Germinal center (tissue), 1 donor: ENCODE measurements at places on chromosomes 4 and X.

GRCh38 chr4:30941641-30942040 lies 221.5 kb downstream of the PCDH7 start:
- DNase-seq, result no peak

- no peak for DNase-seq
These were observed 173.4 kb downstream of the PAPSS1 start for GRCh38 chr4:107546638-107547037.

DNA sequence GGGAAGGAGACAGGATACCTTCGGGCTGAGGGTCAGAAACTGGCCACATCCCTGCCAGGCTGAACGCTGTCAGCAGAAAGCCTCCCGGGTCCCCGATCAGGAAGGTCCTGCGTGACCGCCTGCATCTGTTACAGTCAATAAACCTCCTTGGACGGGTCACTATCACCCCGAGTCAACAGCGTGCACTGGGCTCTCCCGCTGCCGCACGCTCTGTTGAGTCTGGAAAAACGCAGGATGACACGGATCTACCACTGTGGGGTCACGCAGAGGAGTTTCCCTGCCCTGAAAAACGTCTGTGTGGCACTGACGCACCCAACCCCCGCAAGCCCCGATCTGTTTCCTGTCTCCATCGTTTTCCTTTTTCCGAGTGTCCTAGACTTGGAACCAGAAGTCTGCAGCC lies 12.1 kb downstream of the PPP2R3B start:
- DNase-seq, result no peak

DNA sequence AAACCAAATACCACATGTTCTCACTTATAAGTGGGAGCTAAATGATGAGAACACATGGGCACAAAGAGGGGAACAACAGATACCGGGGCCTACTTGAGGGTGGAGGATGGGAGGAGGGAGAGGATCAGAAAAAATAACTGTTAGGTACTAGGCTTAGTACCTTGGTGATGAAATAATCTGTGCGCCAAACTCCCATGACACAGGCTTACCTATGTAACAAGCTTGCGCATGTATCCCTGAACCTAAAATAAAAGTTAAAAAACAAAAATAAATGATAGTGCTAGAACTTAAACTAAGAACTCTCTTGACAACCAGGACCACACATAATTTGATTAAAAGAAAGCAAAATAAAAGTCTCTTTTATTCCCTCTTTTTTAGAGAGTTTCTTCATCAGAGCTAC lies 150.6 kb downstream of the CHIC2 start:
- no peak for DNase-seq

- no peak for DNase-seq
These were observed 106.0 kb upstream of the NAP1L5 start for GRCh38 chr4:88803600-88804096.

DNA sequence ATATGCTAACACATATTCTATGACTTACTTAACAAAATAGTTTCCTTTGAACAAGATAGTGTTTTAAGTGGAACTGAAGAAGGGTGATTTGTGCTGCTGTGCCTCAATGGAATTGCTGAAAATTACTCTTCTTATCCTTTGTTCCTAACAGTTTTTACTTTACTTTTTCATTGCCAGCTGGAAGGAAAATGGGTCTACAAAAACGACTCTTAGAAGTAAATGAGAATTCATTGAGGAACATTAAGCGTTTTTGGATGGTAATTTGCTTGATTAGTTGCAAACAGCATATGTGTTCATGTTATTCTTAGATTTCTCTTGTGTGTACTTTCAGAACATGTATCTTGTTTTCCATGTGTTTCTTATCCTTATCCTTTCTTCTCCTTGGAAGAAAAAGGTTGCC lies 170.4 kb upstream of the VEGFC start:
- DNase-seq, result no peak

DNA sequence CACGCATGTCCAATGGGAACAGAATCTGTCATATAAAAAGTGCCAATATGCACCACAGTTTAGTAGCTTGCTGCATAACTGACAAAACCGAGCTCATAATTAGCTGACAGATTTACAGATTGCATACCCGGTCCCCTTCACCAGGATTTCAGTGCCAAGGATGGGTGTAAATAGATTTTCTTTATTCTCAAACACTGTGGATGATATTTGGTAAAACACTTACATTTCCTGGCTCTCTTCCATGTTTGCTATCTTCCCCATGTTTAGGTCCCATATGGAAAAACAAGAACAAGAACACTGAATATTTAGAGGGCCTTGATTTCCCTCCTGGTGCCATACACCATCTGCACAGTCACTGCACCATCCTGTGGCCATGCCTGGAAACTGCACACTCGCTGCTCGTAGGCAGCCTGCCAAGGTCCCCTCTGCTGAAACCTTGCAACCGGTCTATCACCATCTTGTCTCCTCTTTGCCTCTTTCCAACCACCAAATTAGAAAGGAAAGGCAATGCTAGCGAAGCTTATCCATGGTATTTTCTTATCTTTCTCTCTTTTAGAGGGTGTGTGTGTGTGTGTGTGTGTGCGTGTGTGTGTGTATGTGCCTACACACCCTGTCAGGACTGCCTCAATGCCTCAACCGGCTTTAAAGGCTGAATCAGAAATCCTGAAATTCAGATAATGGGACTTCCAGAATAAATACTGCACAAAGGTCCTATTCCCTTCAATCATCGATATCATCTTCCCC lies 124.2 kb upstream of the MBNL3 start:
- DNase-seq, result peak; percentile 9

- no peak for DNase-seq
These were observed 132.6 kb downstream of the UCHL1 start for GRCh38 chr4:41389356-41389755.

GRCh38 chrX:57905141-57905540 lies 5.1 kb downstream of the ZXDA start:
- no peak for DNase-seq

DNA sequence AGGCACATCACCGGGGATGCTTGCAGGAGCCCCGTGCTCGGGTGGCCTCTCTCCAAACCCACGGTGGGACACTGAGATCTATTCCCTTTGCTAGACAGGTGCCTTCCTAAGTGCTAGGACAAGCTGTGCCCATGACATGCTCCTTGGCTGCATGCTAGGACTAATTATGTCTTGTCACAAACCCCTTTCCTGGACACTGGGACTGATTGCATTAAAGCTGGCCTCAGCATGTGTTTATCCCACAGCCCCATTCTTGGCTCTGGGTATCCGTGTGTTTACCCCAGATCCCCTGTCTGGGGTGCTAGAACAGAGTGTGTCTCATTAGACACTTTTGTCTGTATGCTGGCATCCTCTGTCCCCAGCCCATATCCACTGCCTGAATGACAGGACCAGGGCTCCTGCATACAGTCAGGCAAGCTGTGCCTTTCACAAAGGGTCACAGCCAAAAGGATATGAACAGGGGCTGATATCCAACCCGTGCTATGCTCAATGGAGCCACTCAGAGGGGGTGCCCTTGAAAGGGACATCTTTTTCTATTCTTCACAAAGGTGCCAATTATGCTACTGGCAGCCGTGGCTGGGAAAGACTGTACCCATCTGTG lies 9.2 kb upstream of the IQSEC2 start:
- no peak for DNase-seq

DNA sequence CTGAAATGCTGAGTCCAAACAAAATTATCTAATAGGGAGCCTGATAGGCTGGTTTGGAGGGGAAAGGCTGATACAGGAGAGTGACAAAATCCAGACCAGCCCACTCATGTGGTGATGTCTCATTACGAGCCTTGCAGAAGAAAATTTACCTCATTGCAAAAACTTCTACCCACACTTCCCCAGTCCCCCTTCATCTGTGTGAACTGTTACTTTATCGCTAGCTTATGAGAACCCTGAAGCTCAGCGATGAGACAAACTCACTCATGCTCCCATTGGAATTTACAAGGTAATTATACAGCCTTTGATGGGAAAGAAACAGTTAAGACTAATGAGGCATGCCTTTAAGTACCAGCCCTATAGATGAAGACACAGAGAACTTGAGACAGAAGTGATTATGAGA lies 76.1 kb downstream of the ARHGAP6 start:
- no peak for DNase-seq

DNA sequence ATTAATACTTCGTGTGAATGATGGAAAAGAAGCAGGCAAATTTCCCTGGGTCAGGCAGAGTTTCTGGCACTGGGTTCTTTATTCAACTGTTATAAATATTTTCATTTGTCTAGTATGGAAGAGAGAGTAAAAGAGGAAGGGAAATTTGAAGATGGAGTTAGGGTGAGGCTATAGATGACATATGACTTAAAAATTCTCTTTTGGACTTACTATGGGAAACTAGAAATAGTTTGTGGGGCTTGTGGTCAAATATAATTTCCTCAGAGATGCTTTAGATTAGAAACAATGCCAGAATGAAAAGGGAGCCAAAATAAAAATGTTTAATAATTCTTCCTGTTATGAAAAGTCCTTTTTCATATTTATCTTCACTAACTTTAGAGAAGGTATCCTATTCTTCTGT lies 103.2 kb downstream of the GC start:
- DNase-seq, result no peak

GRCh38 chrX:150456466-150456865 lies 93.3 kb downstream of the MAMLD1 start:
- no peak for DNase-seq

DNA sequence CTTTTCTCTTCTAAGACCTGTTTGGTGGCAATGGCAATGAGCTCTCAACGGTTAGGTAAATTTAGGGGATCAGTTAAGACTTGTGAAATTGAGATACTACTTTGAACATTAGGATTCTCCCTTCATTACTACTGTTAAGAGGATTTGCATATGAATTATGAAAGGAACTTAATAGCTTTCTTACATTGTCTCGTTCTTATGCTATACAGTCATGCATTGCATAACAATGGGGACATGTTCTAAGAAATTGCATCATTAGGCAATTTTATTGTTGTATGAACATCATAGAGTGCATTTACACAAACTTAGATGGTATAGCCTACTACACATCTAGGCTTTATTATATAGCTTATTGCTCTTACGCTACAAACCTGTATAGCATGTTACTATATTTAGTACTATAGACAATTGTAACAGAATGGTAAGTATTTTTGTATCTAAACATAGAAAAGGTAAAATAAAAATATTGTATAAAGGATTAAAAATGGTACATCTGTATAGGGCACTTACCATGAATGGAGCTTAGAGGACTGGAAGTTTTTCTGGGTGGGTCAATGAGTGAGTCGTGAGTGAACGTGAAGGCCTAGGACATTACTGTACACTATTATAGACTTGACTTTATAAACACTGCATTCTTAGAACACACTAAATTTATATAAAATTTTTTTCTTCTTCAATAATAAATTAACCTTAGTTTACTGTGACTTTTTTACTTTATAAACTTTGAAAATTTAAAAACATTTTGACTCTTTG lies 62.5 kb downstream of the PAQR3 start:
- DNase-seq, result no peak

DNA sequence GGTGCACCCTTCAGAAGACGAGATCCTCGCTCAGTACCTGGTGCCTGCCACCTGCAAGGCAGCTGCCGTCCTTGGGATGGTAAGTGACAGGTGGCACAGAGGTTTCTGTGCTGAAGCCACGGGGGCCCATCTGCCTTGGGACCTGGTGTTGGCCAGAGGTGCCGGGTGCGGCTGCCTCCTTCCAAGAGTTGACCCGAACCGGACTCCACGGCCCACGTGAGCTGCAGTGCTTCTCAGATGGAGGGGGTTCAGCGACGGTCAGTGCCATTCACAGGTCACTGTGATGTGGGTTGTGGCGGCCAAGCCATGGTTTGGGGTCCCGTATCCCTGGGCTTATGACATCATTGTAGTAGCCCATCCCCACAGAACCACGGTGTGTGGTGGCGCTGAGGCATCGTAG lies 19.0 kb upstream of the MSANTD1 start:
- no peak for DNase-seq

GRCh38 chr4:68732653-68733466 lies 62.4 kb upstream of the UGT2B15 start:
- no peak for DNase-seq

DNA sequence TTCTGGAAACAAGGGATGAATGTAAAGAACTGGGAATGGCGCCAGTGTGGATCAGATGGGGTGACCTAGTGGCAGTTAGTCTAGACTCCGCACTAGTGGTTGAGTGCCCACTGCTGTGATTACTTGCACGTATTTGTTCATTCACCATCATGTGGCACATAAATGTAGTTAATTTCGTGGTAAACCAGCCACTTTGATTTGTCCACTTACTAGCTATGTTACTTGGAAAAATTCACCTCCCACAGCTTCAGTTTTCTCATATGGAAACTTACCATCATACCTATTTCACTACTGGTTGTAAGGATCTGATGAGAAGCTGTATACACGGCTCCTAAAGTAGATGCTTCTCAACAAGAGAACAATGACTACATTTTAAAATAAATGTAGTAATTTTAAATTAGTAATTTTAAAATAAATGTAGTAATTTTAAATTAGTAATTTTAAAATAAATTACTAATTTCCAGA lies 394 bp upstream of the DYNLT3 start:
- DNase-seq, result no peak

DNA sequence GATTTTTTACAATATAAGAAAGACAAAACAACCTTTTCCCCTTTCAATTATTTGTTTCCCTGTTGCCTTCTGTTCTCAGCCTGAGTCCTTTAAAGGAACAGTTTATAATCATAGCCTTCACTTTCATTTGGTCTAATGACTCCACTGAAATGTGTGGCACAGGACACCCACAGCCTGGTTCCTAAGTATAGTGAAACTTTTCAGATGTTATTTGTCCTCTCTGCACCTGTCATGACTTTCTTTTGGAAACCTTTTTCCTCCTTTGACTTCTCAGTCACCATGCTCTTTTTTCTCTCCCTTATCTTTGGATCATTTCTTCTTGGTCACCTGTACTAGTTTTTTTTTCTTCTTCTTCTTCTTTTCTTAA lies 237.8 kb upstream of the ANXA3 start:
- no peak for DNase-seq

DNA sequence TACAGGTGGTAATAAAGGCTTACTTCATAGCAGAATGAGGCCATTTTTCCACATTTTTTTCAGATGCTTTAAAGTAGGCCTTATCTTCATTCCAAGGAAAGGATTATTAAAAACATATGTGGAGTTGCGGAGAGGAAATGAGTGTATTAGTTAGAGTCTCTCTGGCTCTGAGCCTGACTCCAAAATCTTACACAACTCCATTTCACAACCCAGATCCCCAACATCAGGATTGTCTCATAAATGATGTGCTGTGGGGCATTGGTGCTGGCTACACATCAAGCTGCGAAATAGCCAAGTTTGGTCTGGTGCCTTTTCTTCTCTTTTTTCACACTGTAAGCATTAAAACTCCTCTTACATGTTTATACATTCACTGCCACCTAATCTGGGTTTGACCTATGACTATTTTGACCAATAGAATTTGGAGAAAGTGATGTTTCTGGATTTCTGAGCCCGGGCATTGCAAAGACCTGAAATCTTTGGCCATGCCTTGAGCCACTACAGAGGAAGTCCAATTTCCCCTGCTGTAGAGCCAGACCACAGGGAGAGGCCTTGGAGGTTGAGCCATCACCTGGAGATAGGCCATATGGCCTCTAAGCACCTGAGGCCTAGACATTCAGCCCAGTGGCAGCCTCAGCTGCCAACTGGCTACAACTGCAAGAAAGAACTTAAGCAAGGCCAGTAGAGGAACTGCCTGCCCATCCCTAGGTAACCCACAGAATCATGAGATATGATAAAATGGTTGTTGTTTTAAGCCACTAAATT lies 16.7 kb upstream of the SOD3 start:
- no peak for DNase-seq

GRCh38 chrX:13599491-13599890 lies 30.1 kb downstream of the EGFL6 start:
- DNase-seq, result no peak

GRCh38 chrX:54030329-54030728 lies 13.9 kb downstream of the PHF8 start:
- no peak for DNase-seq

- no peak for DNase-seq
These were observed 874.6 kb upstream of the PRKX start for GRCh38 chrX:4588056-4588455.
